ENCODE measurements at places on chromosomes 16 and 17.

DNA sequence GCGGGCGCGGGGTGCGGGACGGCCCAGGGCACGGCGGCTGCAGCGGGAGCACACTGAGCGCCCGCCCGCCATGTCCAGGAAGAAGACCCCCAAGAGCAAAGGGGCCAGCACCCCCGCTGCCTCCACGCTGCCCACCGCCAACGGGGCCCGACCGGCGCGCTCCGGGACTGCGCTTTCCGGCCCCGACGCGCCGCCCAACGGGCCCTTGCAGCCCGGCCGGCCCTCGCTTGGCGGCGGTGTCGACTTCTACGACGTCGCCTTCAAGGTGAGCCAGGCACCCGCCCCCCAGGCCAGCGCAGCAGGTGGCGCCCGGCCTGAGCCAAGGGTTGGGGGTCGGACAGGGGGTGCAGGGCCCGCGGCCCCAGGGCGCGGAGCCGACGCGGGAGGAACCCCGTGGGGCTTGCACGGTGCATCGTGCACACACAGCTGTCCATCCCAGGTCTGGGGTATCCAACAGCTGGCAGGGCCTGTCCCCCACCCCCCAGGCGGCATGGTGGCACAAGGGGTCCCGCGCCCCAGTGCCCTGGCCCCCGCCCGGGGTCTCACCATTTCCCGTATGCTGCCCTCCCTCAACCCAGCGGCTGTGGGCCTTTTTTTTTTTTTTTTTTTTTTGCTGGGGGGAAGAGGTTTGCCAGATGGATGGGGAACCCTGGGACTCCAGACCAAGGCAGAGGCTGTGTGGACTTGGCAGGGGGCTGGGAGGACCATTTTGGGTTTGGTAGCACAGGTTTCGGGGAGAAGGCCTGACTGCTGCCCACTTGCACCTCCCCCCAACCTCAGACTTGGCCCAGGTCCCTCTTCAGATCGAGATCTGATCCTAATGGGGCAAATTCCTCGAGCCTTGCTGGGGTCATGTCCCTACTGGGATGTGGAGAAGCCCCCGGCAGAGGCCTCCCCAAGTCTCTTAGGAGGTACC lies 547 bp downstream of the RAB26 start:
- no peak overlapping the region for H3K27ac ChIP-seq
- peaks cover 10% of the 10 kb centered on the region for H3K4me1 ChIP-seq
- peaks cover 37% of the 10 kb centered on the region for H3K36me3 ChIP-seq
- peak overlapping the region; percentile 67 for H3K4me3 ChIP-seq

DNA sequence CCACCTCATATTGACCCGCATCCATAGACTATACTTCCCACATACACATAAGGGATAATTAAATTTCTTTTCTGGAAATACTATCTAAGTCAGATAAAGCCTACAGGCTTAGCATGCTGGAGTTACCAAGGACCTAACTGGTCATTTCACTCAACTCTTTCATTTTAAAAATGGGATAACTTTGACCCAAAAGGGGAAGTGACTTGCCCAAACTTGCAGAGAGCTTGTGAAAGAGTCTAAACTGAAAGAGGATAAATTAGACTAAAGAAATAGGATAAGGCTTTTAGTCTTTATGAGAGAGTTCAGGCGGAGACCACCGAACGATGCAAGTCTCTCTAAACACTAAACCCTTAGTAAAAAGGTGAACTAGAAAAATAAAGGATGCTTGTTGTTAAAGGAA lies 3.9 kb upstream of the KRT33A start:
- H3K27me3 ChIP-seq = peaks cover 25% of the 10 kb centered on the region
- H3K27ac ChIP-seq = no peak overlapping the region
- H3K36me3 ChIP-seq = no peaks in the 10 kb centered on the region
- no peak for DNase-seq
- H3K4me1 ChIP-seq = no peaks in the 10 kb centered on the region
- H3K4me3 ChIP-seq = no peak overlapping the region

GRCh38 chr17:80970762-80971703 lies 20.6 kb upstream of the CHMP6 start:
- no peaks in the 10 kb centered on the region for H3K27me3 ChIP-seq
- no peak overlapping the region for H3K4me3 ChIP-seq
- H3K4me1 ChIP-seq = peaks cover 5% of the 10 kb centered on the region
- no peak for DNase-seq

DNA sequence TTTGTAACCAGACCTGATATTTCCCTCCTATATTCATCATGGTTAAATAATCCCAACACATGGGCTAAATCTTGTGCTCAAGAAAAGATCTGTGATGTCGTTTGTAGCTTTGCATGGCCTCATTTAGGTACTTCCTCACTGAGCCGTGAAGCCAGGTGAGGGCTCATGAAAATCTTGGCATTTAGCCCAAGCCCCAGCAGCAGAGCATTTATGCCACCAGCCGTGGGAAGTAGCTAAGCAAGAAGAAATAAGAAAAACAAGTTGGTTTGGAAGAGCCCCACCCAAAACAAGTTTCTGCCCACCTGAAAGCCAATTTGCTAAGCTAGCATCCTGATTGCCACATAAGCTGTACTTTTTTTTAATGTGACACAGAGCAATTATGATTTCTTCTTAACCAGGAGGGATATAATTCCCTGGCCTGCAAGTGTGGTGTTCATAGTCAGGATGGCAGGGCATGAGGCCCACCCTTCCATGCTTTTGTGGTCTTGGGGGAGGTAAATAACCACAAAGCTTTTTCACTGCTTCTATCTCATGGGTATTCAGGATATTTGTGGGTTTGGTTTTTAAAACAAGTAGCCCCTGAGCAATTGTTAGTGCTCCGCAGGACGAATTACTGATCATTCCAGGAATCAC lies 10.5 kb downstream of the TMIGD1 start:
- no peaks in the 10 kb centered on the region for H3K36me3 ChIP-seq
- no peak overlapping the region for H3K4me3 ChIP-seq
- no peak for DNase-seq
- H3K27ac ChIP-seq = no peak overlapping the region
- H3K27me3 ChIP-seq = peaks cover 11% of the 10 kb centered on the region
- peaks cover 13% of the 10 kb centered on the region for H3K4me1 ChIP-seq

DNA sequence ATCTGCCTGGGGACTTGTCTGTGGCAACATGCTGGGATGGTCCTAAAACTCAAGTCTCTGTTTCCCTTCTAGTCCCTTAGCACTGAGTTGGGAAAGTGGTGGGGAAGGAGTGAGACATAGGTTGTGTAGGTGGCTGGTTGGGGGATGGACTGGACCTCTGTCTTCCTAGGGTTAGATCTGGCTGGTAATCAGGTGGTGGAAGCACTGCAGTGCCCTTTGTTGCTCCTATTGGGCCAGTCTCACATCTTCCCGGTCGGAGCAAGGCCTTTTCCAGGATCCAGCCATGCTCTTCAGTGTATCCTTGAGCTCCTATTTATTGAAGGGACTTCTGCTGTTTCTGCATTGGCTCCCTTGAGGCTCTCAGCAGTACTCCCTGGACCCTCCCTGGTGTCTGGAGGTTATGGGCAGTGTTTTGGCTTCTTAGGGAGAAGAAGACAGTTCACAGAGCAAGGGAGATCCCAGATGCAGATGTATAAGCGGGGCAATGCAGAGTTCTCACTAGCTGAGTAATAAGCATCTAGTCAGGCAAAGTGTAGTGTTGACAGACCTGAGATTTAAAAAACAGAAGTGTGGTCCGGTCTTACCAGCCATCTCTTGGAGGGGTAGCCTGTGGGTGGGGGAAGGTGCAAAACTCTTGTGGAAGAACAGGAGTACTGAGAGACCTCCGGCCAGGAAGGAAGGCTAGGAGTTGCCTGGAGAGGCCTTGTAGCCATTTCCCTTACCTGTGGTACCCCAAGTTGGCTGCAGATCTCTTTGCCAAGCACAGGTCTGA lies 1.3 kb upstream of the NUTF2 start:
- peak overlapping the region; percentile 93 for H3K27ac ChIP-seq
- H3K4me1 ChIP-seq = peaks cover 38% of the 10 kb centered on the region
- peak overlapping the region; percentile 93 for H3K4me3 ChIP-seq

- no peak for DNase-seq
- H3K4me3 ChIP-seq = no peak within 1 kb of the TSS
- no peaks in the 10 kb centered on the region for H3K36me3 ChIP-seq
- no peak within 1 kb of the TSS for H3K27ac ChIP-seq
- peaks cover 10% of the 10 kb centered on the region for H3K27me3 ChIP-seq
Measured at GRCh38 chr17:18951941-18952842, at the start of gene SLC5A10. Gene SLC5A10 (plus strand): TSS chr17:18952165. CDS start chr17:18952206, 41 bp downstream.

Measured in activated T-helper 2 cell treated with anti-CD3 and anti-CD28 coated beads, Interferon-gamma antibody, Interleukin-2, Interleukin-4, amounts not matched to agents 10 μg/mL and 5 μg/mL and 100 μg/mL, durations not matched to agents 14 hours and 24 hours and 36 hours (primary cell).